Activated T-helper 1 cell treated with anti-CD3 and anti-CD28 coated beads, Interleukin-12 subunit alpha, Interleukin-12 subunit beta, Interleukin-2, Interleukin-4 antibody, amounts not matched to agents 30 ng/mL and 10 ng/mL and 1 ng/mL, durations not matched to agents 14 hours and 24 hours and 36 hours (primary cell): ENCODE measurements at places on chromosomes 11 and 22.

GRCh38 chr11:21622566-21622965 lies 570.3 kb upstream of the ANO5 start:
- no peak for DNase-seq

GRCh38 chr11:11821899-11822298 lies 19.9 kb upstream of the USP47 start:
- DNase-seq: no peak

- DNase-seq: no peak
These were observed 8.2 kb downstream of the VPS37C start for GRCh38 chr11:61152816-61153592.

DNA sequence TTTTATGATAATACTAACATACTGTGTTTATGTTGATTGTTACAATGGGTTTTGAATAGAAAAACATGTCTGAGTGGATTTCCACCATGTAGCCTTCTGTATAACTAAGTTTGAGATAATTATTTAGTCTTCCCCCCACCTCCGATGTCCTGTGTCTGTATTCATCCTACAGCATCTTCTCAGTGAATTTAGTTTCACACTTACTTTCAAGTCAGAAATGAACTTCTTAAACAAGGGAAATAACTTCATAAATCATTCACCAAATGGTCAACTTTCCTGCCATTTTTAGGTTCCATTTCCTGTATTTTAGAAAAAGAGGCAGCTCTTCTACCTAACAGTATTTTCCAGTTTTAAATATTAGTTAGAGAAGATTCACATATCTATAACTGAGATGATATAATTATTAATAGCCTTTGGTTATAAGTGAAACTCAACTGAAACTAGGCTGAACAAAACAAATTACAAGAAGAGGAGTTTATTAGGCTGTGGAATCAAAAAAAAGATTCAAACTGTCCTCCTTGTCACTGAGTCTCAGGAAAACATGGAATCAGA lies 3.5 kb downstream of the OR51B5 start:
- DNase-seq: no peak

- DNase-seq: no peak
These were observed 23.0 kb downstream of the RELT start for GRCh38 chr11:73399159-73399590.

GRCh38 chr11:132523929-132524328 lies 1008.4 kb downstream of the OPCML start:
- no peak for DNase-seq

- peak; percentile 35 for DNase-seq
These were observed 30.2 kb upstream of the APOBEC3A start for GRCh38 chr22:38927033-38927781.

DNA sequence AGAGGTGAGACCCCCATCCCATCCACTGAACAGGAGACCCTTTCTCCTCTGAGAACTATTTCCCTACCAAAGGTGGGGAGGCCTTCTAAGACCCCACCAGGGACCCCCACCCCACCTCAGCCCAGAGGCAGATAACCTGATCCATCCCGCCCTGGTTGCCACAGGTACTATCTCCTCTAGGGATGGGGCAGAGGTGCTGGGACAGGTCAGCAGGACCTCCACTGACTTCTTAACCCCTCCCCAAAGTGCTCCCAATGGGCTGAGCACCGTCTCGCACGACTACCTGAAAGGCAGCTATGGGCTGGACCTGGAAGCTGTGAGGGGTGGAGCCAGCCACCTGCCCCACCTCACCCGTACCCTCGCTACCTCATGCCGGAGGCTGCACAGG lies 4.3 kb downstream of the INPPL1 start:
- no peak for DNase-seq

DNA sequence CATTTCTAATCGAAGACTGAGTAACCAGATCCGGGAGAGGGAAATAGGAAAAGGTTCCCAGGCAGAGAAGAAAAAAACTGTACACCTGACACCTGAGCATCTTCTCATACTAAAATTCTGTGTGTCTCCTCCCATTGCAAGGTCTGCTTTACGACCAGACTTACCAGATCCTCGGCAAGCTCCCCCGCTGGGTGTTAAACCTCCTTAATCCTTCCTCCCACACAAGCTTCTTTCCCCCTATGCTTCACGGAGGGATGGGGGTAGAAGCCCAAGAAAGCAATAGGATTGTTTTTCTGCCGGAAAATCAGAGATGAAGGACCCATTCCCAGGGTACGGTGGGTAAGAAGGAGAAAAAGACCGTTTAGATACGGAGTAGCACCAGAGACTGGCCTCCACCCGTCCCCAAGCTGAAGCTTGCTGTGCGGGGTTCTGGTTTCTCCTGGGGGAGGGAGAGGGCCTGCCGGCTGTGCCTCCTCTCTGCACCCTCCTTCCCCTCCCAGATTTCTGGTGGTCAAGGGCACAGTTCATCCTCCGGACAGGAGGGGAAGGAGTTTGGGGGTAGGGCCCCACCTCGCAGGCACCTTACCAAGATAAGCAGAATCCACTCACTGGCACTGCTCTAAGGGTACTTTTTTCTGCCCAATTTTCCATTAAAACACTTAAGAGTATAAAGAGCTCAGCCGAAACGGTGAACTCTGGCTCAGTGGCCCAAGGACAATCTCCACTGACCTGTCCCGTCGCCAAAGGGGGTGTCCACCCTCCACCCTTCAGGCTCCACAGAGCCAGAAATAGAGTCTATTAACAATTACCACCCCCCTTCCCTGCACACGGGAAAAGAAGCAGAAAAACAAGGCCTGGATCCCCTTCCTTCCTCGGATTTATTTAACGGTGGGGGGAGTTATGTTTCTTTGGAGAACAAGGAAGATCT lies 1.2 kb downstream of the TOB2 start:
- DNase-seq: peak; percentile 22

DNA sequence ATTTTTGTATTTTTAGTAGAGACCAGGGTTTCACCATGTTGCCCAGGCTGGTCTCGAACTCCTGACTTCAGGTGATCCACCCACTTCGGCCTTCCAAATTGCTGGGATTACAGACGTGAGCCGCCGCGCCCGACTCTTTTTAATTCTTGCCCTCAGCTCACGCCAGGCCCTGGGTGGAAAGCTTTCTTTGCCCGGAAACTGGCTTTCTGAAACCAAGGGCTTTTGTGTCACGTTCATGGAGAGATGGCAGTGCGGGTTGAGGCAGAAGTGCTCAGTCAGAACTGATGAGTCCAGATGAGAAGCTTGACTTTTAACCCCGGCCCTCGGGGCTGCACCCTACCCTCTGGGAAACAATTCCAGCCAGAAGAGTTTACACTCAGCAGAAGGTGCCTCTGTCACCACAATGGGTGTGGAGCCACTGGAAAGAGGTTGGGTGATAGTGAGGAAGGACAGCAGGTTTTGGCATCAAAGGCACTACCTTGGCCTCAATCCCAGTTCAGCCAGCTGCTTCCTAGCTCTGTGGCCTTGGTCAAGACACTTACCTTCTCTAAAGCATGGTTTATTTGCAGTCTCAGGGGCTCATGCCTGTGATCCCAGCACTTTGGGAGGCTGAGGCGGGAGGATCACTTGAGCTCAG lies 890 bp upstream of the ARFGAP3 start:
- DNase-seq: no peak

DNA sequence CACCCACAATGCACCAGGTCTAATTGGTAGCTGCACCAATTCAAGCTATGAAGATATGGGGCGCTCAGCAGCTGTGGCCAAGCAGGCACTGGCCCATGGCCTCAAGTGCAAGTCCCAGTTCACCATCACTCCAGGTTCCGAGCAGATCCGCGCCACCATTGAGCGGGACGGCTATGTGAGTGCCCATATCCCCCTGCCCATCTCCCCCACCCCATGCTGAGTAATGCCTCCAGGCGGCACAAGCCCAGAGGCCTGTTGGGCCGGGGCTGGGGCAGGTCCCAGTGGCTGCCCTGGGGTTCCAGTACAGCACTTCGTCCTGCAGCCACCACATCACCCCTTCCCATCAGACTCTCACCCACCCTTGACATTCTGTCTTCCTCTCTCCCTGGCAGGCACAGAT lies 21.5 kb downstream of the POLR3H start:
- no peak for DNase-seq

DNA sequence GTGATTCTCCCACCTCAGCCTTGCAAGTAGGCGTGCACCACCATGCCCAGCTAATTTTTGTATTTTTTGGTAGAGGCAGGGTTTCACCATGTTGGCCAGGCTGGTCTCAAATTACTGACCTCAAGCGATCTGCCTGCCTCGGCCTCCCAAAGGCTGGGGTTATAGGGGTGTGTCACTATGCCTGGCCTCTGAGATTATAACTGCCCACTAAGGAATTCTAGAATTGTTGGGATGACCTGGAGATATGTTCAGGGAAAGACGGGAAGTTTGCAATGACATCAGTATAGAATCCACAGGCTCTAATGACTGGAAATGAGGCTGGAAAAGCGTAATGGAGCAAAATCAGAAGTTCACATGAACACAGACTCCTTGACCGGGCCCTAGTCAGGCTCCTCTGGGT lies 62.2 kb downstream of the CLMP start:
- DNase-seq: no peak

- no peak for DNase-seq
These were observed 108.6 kb downstream of the SYN3 start for GRCh38 chr22:32949391-32950173.

- no peak for DNase-seq
These were observed 31.7 kb upstream of the SLC25A1 start for GRCh38 chr22:19210188-19210587.

- DNase-seq: no peak
These were observed 72.4 kb upstream of the ISX start for GRCh38 chr22:34993548-34993947.

DNA sequence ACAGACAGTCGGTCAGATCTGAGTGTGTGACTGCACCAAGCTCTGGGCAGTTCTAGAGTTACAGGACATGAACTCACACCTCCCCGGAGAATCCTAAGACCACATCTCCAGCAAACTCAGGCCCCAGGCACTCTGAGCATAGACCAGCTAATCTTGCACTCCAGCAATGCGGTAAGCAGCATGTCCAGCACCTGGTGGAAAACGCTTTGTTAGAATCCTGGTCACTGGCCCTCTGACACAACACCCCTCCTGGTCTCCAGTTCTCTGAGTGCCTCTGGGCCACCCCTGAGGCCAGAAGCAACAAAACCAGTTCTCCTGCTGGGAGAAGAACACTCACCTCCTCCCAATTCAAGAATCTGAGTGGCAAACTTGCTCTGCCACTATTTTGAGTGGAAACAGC lies 82.7 kb upstream of the TMEM45B start:
- DNase-seq: no peak

GRCh38 chr11:78564490-78565467 lies 9.9 kb downstream of the NARS2 start:
- peak; percentile 31 for DNase-seq

GRCh38 chr22:46025973-46026898 lies 49.3 kb upstream of the WNT7B start:
- DNase-seq: no peak

- no peak for DNase-seq
These were observed 10.7 kb upstream of the LIPT2 start for GRCh38 chr11:74504100-74504691.

GRCh38 chr11:45062115-45062514 lies 84.3 kb upstream of the PRDM11 start:
- no peak for DNase-seq

DNA sequence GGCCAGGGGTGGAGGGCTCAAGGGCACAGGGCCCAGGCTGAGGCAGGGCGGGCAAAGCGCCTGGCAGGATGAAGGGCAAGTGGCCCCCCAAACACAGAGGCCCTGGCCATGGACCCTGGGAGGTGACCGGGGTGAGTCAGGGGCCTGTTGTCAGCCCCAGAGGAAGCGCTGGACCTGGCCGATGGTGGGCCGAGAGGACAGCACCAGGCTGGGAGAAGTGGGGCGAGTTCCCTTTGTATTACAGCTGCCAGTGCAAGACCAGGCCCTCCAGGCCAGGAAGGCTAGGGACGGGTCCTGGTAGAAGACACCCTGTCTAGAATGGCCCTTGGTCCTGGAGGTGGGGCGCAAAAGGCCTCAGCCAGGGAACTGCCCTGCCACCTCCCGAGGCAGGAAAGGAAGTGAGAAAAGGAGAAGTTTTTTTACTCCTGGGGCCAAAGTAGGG lies 12.8 kb downstream of the CXCR5 start:
- no peak for DNase-seq

- DNase-seq: no peak
These were observed 60.2 kb downstream of the MICAL3 start for GRCh38 chr22:17964156-17964555.

DNA sequence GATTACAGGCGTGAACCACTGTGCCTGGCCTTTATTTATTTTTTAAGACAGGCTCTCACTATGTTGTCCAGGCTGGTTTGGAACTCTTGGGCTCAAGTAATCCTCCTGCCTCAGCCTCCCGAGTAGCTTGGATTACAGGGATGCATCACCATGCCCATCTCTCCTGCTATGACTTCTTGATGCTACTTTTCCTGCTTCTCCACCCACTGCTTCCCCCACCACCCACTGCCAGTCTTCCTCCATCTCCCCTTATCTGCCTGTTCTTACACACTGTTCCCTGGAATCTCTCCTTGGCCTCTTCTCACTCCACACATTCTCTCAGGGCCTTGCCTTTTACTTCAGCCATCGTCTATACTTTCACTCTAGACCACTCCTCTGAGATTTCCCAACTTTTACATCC lies 17.3 kb upstream of the TPP1 start:
- no peak for DNase-seq

DNA sequence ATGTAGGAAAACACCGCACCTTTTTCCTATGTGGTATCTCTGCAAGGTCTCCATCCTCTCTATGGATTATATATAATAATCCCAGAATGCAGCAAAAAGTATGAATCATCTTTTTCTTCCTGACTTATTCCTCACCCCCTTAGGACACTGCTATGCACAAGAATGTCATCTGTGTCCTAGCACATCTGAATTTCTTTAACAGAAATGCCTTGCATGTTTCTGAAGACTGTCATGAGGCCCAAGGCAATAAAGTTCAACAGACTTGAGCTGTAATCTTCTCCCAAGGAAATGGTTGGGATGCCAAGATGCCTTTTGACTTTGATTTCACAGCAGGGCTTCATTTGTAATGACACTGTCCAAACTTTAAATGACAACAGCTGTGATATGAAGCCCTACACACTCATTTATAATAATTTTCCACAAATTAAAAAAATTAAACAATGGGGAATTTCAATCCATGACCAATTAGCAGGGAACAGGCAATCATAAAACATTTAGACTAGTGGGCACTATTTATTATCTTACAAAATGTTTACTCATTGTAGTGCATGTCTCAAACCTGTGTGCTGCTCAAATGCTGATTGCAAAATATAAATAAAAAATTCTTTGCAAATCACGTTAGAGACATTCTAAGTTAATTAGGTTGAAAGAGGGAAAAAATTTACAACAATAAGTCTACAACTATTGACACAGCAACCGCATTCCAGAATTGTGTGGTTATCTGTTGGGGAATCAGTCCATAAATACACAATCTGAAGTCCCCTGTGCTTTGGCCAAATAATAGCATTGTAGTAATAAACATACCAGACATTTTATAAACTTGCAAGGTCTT lies 242.3 kb downstream of the SWAP70 start:
- DNase-seq: no peak

- no peak for DNase-seq
These were observed 46.2 kb downstream of the IGF2 start for GRCh38 chr11:2092956-2093412.

DNA sequence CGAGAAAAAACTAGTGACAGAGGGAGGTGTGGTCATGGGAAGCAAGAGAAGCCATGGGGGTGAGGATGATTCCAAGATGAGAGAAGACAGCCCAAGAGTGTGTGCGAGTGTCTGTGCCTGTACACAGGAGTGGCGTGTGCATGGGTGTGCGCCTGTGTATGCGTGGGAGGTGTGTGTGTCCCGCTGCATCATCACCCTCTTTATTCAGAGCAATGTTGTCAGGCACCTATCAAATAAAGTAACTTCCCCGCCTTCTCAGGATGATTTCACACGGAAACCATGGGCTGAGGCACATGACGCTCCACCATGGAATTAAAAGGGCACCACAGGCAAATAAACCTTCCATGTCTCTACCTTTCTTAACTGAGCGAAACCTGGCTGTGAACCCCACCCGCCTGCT lies 24.6 kb downstream of the MS4A10 start:
- no peak for DNase-seq
